ENCODE measurements at places on chromosomes 5 and 9.

- DNase-seq: no peak
Observed at GRCh38 chr9:6566409-6567139, 79.0 kb downstream of the GLDC start.

- DNase-seq: peak; percentile 54
Observed at GRCh38 chr9:69218166-69218565, 44.1 kb downstream of the TJP2 start.

DNA sequence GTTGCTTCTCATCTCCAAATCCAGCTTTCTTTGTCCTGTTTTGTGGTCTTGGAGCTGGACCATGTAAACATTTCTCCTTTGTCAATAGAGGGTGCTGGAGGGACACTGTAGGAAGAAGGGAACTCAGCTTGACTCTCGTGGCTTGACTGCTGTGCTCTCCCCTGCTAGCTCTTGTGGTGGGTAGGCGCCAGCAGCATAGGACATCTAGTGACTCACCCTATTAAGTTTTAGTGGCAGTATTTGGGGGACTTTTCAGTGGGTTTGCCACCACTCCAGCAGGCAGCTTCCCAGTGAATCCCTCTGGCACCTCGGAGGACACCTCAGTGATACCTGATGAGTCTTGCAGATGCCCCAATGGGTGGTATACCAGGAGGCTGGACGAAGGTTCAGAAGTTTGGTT lies 97.8 kb downstream of the TSSK1B start:
- DNase-seq: no peak

DNA sequence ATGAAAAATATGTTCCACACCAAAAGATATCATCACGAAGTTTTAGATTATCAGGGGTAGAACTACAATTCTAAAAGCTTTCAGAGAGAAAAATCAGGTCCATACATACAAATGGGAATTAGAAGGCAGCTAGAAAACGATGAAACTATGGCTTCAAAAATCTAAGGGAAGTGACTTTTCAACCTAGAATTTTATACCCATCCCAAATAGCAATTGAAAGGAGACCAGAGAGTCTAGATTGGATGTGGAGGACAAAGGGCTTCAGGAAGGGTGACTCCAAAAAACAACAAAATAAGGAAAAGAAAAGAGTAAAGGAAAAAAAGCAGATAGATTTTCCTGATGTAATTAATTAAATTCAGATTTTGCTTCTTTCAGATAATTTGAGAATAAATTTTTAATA lies 72.0 kb upstream of the CEP78 start:
- DNase-seq: no peak

DNA sequence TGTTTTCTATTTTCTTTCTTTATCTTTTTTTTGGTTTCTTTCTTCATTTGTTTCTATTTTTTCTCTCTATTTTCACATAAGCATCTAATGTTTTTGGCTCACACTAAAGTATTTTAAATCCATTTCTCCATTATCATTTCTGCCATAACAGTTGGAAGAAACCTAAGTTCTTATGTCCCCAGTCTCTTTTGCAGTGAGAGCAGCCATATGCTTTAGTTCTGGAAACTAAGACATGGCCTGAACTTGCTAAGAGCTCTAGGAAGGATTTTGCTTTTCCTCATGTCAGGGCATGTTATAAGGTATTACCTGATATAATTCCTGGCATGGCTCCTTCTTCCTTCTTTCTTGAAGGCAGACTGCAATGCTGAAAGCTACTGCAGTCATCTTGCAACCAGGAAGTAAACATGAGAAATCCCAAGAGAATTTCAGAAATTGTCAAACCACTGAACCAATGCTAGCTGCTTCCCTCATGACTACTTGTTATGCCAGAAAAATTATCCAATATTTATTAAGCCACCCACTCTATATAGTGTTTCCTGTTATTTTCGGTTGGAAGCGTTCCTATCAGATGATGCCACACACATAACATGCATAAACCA lies 171.1 kb downstream of the TAF11L14 start:
- no peak for DNase-seq

DNA sequence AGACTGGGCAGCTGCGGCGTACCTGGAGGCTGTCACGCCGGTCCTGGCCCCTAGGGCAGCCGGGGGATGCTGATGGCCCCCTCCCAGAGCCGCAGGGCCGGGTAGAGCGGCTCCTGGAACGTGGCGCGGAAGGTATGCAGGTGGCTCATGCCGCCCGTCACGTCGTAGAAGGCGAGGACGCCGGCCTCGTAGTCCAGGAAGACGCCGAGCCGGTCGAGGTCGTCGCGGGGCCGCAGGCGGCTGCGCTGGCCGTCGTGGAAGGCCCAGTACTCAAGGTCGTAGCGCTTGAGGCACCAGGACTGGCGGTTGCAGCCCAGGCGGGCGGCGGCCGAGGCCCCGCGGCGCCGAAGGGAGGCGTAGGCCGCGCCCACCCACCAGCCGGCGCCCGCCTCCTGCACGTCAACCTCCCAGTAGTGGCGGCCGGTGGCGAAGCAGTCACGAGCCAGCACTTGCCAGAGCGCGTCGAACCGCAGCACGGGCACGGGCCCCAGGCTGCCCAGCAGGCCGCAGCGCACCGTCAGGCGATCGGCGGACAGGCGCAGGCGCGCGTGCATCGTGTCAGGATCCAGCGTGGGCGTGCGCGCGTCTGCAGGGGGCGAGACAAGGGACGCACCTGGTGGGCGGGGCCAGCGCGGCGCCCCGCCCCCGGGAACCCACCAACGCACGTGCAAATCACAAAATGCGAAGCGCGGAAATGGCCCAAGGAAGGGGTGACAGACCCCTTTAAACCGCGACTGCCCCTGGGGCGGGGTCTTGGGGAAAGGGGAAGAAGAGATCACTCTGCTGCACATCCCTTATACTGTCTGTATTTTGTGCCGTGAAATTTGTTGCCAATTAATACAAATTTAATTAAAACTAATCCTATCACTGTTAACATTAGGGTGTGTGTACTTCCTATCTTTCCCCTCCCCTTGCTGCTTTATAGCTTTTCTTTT lies 31.2 kb downstream of the NANS start:
- DNase-seq: no peak

- no peak for DNase-seq
Observed at GRCh38 chr5:134554319-134555222, 29.1 kb downstream of the JADE2 start.

GRCh38 chr9:14081745-14082144 lies 232.2 kb downstream of the NFIB start:
- DNase-seq: no peak

DNA sequence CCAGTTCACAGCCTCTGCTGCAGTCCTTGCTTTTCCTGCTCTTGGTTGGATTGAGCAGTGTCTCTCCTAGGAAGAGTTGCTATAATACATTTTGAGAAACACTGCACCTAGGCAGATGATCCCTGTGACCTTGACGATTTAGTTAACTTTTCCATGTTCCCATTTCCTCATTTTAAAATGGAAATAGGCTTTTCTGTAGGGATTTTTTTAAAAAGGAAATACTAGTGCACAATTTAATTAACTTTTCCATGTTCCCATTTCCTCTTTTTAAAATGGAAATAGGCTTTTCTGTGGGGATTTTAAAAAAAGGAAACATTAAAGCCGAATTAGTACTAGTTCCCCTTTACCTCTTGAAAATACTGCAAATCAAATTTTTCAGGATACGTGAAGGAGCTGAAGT lies 4.7 kb downstream of the ATP6V0E1 start:
- DNase-seq: no peak

DNA sequence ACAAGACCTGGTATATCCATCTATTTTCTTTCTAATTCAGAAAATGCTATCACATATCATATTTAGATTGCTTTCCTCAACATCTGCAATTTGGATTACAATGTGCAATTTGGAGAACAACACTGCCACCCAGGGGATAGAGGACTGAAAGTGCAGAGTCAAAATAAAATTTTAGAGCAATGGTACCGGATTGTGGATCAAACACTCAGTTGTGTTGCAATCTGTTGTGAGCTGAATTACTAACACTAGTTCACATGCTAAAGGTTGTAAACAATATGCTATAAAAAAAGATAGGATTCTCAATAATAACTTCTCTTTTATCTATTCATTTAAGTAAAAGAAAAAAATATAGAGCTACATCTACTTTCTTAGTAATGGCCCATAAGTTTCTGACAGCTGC lies 11.9 kb upstream of the SRFBP1 start:
- peak; percentile 62 for DNase-seq

DNA sequence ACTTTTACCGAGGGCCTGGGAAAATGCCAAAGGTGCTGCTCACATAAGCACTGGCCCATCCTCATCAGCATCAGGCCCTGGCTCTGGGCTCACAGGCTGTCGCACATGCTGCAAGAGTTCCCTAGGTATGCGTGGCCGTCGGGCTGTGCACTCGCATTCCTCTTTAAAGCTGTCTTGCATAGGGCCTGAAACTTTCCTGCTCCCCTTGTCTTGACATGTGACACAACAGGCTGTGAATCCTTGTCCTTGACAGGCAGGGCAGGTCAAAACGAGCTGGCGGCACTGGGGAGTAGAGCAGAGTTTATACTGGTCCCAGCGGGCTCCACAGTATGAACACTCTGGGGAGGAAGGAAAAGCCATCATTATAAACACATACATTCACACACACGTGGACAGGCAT lies 30.7 kb downstream of the TSTD2 start:
- no peak for DNase-seq

- no peak for DNase-seq
Observed at GRCh38 chr5:38557308-38557710, 863 bp upstream of the LIFR start.

Measured in NCI-H774 (cell line).